ENCODE measurements at places on chromosomes 5 and 9.
A peak's percentile ranks its signal among the peaks of the same experiment; 100 is the strongest.

DNA sequence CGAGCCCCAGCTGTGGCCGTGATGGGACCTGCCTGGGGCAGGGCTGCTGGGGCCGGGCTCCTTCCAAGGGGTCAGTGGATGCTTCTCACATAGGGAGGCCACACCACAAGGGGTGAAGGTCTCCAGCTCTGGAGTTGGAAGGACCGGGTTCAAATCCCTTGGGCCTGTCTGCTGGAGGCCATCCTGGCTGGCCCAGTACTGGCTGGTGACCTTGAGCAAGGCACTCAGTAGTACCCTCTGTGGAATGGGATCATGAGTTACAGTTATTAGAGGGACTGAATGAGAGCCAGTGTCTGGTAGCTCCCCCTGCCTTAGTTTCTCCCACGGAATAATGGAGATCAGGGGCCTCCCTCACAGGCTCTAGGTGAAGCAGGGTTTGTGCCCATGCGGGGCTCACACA is 58.3 kb downstream of the LMX1B start:
- no peak for DNase-seq

DNA sequence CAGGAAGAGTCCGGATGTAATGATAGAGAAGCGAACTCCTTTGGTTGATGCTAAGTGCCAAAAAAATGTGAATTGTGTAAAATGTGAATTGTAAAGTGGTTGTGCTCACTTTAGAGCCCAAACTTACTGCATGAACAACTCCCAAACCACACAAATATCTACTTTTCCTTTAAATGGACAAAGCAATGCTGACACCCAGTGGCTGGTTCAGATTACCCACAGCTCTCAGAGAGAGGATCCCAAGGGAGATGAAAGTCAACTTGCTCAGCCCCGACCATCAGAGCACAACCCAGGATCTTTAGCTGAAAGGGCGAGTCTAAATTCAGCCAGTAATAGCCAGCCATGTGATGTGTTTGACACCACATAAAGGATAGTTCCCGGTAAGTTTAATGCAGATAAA is 133.7 kb downstream of the NMUR2 start:
- peak; percentile 4 for DNase-seq

GRCh38 chr5:137185193-137185592 is 313.9 kb downstream of the SPOCK1 start:
- DNase-seq: no peak

DNA sequence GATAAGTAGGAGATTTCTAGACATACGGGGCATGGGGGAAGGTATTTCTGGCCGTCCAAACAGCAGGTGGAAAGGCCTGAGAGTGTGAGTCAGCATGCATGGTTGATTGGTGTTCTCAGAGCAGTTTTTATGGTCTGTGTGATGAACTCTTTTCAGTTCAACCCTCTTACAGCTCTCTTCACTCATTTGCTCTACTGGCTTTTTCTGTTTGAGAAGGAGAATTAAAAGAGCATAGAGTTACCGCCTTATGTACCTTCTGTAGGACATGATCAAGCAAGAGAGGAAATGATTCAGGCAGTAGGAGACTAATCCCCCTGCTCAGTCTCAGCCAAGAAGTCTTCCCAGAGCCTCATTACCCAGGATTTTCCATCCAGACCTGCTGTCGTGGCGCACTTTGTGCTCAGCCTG is 92.4 kb downstream of the PRDM6 start:
- DNase-seq: no peak

DNA sequence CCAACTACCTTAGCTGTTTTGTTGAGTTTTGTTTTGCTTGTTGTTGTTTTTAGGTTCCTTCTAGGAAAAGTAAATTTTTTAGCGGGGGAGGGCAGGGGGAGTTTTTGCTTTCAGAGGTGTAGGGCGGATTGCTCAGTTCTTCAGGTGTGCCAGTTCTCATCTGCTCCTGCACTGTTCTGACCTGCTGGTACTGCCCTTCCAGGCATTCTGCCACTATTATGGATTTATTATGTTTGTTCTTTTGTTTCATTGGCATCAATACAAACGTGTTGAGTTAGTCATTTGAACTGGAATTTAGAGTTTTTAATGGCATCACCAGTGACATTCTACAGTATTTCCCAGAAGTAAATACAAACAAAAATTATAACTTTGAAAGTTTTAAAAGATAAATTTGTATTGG is 26.0 kb downstream of the ERCC6L2 start:
- no peak for DNase-seq

DNA sequence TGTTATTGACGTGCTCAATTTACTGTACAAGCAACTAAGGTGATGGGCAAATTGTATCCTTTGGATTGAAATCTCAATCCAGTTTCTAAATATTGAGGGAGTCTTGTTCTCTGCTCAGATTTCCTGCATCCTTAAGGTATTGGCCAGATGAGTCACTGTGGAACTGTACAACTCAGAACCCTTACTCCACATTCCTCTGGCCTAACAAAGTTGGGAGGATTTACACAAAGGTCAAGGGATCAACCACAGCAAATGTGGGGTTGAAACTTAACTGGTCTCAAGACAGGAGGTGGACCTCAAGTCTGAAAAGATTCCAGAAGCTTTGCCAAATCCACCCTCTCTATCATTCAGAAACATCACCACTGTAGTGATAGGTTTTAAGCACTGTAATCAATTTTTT is 81.5 kb upstream of the AGXT2 start:
- DNase-seq: peak; percentile 88

DNA sequence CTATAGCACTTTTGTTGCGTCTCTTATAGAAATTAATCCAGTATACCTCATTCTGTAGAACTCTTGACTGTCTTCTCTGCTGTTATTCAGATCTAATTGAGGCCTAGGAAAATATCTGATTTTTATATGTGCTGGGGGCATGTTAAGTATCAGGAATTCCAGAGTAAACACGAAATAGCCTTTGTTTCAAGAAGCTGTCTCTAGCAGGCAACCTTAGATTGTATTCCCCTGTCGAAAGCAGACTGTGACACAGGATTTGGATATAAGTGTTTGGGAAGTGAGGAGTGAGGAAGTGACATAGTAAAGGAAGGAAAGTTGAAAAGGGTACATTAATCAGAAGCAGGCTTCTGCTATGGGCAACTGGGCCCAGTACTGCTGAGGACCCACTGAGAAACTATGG is 72.1 kb upstream of the RASA1 start:
- peak; percentile 21 for DNase-seq

DNA sequence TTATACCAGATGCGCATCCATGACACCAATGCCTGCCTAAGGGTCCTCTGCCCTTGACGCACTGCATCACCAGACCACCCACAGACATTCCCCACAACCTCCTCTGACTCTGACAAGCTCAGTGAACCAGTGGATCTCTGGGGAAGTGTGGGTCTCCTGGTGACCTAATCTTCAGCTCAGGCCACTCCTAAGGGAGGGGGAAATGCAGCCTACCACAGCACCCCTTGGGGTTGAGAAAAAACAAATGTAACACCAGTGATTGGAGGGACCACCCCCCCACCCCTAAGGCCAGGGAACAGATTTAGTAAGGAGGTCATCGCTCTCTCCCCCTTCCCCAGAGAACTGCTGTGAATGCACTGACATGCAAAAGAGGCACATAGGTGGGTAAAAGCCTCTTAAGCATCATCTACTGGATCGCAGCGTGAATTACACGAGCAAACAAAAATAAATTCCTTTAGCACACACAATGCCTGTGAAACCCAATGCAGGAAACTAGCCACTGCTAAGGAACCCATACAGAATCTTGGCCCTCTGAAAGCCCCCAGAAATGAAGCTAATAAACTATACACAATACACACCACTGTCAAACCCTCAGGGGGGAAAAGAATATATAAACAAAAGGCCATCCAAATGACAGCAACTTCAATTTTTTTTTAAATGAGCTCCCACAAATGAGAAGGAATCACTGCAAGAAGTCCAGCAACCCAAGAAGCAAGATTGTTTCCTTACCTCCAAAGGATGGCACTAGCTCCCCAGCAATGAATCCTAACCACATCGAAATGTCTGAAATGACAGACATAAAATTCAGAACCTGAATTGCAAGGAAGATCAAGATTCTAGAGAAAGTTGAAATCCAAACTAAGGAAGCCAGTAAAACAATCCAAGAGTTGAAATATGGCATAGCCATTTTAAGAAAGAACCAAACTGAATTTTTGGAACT is 513.7 kb upstream of the PTGER4 start:
- no peak for DNase-seq

GRCh38 chr5:157126-157715 is 34.1 kb upstream of the LRRC14B start:
- no peak for DNase-seq

GRCh38 chr9:133113949-133114885 is 6.8 kb downstream of the RALGDS start:
- peak; percentile 58 for DNase-seq

GRCh38 chr5:160398806-160399205 is 1.0 kb downstream of the FAM200C start:
- peak; percentile 57 for DNase-seq

DNA sequence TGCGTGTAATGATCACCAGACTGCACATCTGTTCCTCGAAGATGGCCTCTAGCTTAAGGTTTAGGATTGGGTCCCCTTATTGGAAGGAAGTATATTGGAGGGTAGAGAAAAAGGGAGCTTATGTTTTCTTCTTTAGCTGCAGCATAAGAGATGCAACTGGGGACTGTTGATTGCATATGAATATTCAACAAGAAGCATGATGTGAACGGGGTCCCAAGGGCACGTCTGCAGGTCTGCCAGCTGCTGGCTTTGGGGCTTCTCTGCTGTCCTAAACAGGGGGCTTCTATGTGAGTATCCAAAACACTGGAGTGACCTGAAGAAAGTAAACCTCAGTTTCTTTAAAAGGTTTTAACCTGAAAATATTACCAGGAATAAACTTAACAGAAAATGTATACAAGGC is 3.6 kb upstream of the BNIP1 start:
- no peak for DNase-seq

- DNase-seq: no peak
These were observed 3.4 kb downstream of the C1QTNF3 start for GRCh38 chr5:34039398-34040157.

GRCh38 chr5:10351199-10351905 is 2.1 kb upstream of the MARCHF6 start:
- DNase-seq: peak; percentile 55

DNA sequence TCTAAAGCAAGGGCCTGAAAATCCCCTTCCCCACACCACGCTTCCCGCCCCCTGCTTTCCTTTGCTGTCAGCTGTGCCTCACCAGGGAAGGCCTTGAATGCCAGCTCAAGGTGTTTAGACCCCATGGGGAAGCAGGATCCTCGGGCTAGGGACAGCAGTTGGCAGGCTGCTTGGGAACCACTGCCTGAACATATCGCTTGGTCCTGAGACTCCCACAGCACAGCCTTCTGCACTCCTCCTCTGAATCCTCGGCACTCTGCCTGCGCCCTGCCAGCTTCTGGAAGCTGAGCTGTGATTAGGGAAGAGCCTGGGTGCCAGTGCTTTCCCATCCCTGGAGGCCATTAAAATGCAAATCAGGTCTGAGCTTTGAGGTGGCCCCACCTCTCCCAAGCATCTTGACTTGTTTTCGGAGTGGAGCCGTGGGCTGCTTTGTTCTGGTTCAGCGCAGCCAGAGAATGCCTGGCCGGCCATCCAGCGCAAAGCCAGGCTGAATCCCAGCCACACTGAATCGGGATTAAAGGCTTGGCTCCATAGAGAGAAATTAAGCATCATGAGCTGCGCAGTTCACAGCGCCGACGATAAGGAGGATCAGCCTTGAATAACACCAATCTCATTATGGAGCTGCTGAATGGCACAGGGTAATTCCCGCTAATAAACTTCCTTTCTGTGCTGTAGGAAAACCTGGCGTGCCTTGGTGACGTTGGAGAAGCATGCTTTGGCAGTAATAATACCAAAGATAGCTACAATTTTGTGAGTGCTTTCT is 40.0 kb downstream of the AMBP start:
- no peak for DNase-seq

DNA sequence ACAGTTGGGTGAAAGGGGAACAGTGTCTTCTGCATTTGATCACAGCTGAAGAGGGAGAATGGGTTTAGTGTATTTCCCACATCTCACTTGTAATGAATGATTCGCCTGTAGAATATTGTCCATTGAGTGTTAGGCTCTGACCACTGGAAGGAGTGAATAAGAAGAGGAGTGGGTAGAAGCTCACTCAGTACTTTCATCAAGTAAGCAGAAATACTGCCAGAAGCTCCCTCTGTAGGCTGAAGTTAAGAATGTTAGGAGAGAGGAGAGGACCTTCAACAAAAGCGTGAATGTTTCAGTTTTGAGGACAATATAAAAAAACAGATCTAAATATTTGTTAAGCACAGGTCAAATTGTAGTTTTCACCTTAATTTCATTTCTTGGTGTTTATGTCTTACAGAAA is 27.5 kb downstream of the FSD1L start:
- DNase-seq: peak; percentile 73

DNA sequence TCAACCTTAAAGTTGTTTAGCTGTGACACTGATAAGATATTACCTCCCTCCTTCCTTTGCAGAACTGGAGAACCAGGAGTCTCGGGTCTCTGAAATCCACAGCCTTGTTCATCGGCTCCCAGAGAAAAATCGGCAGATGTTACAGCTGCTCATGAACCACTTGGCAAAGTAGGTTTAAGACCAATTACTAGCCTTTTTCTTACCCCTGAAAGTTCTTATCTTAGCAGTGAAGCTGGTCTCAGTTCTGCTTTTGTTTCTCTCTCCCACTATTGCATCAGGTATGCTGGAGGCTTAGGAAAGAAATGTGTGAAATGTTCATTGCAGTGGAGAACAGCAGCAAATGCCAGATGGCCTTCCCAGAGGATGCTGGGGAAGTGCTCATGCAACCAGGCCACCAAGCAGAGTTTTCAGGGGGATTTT is 287.4 kb downstream of the ARHGAP26 start:
- peak; percentile 48 for DNase-seq

Data from GM23248 (cell line).